ENCODE measurements at places on chromosomes 12 and 14.
A peak's percentile ranks its signal among the peaks of the same experiment; 100 is the strongest.

DNA sequence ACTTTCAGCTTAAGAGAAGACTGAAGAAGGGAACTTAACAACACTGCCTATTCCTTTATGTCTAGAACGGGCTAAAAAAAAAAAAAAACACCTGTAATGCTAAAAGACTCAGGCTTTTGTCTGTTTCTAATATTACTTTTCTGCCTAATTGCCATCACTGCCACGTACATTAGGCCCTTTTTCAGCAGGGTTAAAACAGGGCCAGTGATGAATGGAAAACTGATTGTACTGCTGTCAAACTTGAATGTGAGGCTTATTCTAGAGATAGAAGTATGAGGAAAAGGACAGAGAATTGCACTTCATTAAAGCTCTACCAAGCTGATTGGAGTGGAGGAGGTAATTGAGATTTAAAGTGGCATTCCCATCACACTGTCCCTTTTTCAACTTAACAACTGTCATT lies 535.8 kb downstream of the PRKD1 start:
- no peak for DNase-seq

DNA sequence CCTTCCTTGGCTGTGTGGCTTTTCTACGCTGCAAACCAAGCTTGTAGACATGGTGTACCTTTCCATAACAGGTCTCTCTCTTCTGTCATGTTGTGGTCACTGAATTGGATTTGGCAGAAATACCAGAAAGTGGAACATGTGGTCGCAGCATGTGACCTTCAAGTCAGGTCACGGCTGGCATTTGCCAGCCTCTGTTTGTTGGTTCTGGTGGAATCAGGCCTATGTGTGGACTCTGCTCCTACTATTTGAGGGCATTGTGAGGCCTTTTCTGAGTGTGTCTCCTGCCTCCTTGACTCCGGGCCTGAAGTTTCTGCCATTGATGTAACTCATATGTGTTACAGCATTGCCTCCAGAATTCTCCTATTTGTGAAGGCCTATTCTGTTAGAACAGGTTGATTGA lies 116.7 kb downstream of the CACNA1C start:
- no peak for DNase-seq

- no peak for DNase-seq
Measured at GRCh38 chr12:34291001-34291400, 268.7 kb downstream of the ALG10 start.

DNA sequence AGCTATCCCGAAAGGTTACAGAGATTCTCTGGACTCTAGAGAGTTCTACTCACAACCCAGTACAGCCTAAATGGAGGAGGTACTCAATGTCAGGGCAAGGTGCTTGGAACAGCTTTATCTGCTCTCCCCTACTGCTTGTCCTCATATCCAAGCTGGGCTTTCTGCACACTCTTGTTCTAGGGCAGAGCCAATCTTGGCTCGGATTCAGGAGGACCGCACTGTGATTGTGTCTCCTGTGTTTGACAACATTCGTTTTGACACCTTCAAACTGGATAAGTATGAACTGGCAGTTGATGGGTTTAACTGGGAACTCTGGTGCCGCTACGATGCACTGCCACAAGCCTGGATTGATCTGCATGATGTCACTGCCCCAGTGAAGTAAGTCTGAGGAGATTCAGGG lies 25.0 kb downstream of the GALNT8 start:
- DNase-seq = no peak

DNA sequence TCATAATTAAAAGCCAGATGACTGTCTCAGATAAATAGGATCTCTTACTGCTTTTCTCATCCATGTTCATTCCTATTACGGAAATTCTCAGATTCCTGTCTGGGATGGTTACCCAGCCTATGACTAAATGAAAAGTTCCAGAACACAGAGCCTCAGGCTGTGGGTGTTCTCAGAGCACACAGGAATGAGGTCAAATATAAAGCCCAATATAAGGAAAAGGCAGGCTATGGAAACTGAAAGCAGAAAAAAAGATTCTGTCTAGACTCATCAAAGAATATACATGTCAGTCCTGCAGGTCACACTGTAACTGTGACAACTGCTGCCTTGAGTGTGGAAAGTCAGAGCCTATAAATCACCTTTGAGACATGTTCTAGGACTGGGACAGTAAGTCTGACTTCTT lies 64.3 kb downstream of the DCAF5 start:
- DNase-seq = no peak

DNA sequence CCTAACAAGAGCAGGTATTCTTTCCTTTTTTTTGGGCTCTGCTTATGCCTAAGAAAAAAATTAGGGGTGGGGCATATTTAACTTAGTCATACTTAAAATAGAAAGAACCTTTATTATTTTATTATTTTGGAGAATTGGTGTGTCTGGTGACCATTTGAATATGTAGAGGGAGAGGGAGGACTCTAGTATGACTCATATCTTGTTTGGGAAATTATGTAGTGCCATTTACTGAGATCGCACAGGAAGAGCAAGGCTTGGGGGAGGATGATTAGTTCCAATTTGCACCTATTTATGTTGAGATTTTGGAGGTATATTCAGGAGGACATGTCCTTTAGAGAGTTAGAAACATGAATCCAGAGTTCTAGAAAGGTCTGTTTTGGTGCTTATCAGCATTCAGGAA lies 9.9 kb downstream of the ZNF410 start:
- no peak for DNase-seq

DNA sequence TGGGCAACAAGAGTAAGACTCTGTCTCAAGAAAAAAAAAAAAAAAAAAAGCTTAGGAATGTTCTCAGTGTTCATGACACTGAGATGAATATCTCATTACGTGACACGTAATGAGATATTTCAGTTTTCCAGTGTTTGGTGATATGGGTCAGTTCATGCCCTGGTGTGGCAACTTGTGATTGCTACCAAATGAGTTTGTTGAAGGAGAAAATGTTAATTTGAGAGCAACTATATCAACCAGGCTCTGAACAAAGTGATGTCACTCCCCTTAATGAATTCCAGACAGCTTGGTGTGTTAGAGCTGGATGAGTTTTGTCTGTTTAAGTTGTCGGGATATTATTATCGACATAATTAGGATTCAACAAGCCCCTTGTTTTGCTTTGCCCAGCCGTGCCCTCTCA lies 211.7 kb downstream of the DPF3 start:
- no peak for DNase-seq

DNA sequence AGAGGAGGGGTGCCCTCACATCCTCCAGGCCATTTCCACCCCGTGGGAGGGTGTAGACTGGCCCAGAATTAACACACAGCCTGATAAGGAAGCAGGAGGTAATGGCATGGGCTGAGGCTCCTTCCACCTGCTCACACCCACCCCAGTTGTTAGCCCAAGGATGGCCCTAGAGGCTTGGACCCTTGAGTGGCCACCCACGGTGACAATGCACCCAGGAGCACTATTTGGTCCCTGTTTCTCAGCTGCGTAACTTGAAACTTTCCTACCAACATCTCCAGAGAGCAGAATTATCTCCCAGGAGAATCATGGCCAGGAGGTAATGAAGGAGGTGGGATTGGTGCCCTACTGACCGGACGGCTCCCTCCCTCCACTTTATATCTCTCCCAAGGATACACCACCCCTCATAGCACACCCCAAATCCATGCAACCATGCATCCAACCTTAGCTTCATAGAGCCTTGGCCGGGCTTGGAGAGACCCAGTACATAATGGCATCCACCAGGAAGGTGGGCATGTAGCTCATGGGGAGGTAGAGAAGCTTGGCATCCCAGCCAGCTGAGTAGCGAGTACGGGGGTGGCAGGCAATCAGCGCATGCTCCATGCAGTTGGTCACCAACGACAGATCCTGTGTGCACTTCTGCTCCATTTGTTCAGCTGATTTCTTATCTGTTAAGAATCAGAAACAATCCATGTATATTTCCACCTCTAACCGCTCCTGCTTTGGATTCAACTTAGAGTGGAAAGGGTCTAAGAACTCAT lies 5.6 kb downstream of the RDH16 start:
- no peak for DNase-seq

DNA sequence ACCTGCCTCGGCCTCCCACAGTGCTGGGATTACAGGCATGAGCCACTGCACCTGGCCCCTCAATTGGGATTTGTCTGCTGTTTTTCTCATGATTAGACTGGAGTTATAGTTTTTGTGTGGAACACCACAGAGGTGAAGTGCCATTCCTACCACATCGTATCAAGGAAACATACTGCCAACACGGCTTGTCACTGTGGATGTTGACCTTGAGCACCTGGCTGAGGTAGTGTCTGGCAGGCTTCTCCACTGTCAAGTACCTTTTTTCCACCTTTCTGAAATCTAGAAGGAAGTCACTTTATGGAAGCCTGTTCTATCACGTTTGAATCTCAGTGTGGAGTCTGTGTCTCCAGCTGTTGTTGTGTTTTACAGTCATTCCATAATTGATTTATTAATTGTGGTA lies 21.4 kb upstream of the SEL1L start:
- no peak for DNase-seq

GRCh38 chr14:96146131-96146771 lies 58.4 kb upstream of the BDKRB2 start:
- no peak for DNase-seq

GRCh38 chr14:87067591-87067990 lies 925.4 kb downstream of the GALC start:
- DNase-seq = no peak

GRCh38 chr14:24695265-24696241 lies 61.6 kb upstream of the GZMB start:
- DNase-seq = no peak

DNA sequence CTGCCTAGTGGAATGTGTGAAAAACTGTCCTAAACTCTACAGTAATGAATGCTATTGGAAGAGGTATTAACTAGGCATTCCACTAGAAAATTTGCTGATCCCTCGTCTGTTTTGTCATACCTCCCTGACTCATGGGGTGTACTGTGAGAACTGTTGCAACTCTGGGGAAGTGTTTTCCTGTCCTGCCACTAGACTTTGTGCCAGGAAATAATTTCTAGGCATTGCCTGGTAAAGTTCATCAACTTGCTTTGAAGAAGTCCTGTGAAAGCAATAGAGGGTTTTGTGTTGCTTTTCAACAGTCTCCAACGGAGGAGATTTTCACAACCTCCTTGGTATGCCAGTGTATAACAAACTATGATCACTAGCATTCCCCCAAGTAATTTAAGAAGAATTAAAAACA lies 139.9 kb downstream of the AKAP6 start:
- no peak for DNase-seq

- no peak for DNase-seq
Measured at GRCh38 chr12:39959467-39959866, 146.4 kb downstream of the SLC2A13 start.

DNA sequence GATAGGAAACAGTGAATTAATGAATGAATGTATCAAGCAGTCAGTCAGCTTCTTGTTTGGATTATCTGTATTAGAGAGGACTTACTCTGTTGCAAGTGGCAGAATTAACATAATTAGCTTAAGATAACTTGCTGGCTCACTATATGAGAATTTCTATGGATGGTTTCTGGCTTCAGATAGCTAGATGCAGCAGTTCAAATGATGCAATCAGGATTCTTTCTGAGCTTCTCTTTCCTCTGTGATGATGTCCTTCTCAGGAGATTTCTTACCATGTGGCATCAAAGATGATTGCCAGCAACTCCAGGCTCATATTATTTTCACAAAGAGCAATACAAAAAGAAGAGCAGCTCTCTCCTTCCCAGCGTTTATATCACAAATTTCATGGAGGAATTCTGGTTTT lies 30.7 kb downstream of the FRMD6 start:
- no peak for DNase-seq

DNA sequence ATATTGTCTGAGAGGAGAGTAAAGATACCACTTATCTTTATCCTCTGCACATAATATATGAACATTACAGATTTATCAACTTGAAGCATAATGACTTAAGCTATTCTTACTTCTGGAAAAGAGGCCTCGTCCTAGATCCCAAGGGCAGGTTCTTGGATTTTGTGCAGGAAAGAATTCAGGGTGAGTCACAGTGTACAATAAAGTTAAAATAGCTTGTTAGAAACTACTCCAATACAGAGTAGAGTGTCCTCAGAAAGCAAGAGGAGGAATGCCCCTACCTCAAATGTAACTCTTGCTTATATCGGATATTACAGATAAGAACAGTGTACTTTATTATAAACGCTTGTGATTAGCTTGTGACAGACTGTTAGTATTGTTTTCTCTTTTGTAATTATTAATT lies 41.9 kb upstream of the ABCC9 start:
- no peak for DNase-seq

DNA sequence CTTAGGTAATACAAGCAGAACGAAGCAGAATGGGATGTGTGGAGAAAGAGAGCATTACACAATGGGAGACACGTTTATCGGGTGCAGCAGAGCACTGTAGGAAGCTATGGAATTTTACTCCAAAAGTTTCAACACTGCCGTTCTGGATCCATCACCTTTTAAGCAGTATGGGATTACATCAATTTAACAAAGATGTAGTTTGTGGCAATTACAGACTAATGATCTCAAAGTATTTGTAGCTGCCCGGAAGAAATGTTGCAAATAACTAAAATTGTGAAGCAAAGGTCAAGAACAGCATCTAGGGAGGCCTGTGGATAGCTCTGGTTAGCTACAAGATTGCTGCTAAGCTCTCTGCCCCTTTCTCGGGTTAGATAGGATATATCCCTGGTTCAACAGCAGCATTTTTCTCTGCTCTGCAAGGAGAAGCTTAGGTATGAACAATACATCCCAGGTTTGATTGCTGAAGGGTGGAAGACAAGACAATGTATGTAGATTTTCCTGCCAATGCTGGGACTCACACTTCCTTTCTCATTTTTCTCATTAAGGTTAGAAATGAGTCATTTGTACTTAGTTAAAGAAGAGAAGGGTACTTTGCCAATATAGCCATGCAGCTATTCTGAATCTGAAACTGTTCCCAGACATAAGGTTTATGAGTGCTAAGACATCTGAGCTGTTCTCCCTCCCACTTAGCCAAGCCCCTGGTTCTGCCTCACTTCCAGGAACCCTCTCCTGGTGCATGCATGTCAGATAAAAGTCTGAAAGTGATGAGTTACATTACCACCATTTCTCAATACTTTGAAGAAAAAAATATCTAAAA lies 75.0 kb upstream of the HIF1A start:
- peak; percentile 55 for DNase-seq

GRCh38 chr12:34287986-34288962 lies 266.0 kb downstream of the ALG10 start:
- DNase-seq = no peak

Measured in stimulated activated naive CD8-positive, alpha-beta T cell treated with anti-CD3 and anti-CD28 coated beads, Interleukin-15, amount 100 ng/mL, for 72 hours (primary cell).